ENCODE measurements at places on chromosomes 6 and 20. TPM values are rescaled to one million over a fixed set of nuclear protein-coding genes. Genes with fewer than 3 reads are reported as not detected.

The CD83 gene
- 19.9 TPM for total RNA-seq

DNA sequence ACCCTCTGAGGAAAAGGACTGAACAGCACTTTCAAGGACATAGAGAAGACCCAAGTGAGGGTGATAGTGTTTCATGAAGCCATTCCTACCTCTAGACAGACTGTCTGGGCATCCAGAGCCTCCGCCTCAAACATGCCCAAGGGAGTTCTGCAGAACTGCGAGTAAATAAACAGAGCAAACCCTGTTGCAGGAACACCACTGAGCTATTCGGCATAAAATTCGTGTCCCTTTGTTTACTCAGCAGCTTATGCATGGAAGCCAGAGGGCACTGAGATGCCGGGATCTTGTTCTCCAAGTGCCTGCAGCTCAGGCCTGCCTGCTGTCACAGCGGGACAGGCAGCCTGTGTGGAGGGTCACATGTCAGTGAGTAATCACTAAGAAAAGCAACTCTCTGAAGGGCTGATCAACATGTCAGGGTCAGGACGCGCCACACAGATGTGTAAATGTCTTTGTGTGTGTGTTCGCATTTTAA lies 164.9 kb upstream of the HEY2 start:
- H3K4me1 ChIP-seq: no peaks in the 10 kb centered on the region
- H3K4me3 ChIP-seq: no peak overlapping the region
- H3K36me3 ChIP-seq: no peaks in the 10 kb centered on the region
- no peak for DNase-seq

The ELOVL2 gene
- 0.07 TPM for total RNA-seq

The CRIP3 gene
- total RNA-seq: 0.82 TPM

DNA sequence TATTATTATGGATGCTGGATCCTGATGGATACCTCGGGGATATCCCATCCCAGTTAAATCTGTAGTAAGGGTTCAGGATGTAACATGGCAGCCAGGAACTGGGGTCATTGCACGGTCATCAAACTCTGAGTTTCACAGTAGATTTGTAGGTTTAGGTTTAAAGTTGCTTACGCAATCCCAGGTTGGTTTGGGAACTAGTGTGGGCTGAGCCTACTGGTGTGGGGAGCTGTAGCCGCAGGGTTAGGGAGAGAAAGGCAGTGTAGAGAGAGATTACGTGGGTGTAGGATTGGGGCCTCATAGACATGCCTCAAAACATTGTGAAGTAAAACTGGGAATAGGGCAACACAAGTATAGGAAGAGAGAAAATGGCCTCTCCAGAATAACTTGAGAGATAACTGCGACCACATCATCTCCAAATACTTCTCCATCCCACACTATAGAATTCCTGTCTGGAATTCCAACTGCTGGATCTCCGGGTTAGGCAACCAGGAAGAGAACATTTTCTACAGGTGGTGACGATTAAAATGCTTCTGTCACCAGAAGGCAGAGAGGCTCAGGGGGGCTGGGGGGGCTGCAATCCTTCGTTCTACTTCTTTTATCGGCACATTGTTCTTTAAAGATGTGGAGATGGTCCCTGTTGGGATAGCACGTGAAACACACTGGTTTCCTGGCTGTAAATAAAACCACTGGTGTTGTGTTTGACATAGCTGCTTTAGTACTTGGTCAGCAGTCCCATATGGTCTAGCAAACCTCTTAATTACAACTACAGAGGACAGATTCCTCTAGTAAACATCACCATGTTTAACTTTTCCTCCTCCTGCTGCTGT lies 44.9 kb upstream of the TMEM170B start:
- no peaks in the 10 kb centered on the region for H3K27me3 ChIP-seq
- DNase-seq: no peak
- H3K27ac ChIP-seq: no peak overlapping the region
- no peaks in the 10 kb centered on the region for H3K36me3 ChIP-seq
- H3K4me1 ChIP-seq: no peaks in the 10 kb centered on the region
- no peak overlapping the region for H3K4me3 ChIP-seq

DNA sequence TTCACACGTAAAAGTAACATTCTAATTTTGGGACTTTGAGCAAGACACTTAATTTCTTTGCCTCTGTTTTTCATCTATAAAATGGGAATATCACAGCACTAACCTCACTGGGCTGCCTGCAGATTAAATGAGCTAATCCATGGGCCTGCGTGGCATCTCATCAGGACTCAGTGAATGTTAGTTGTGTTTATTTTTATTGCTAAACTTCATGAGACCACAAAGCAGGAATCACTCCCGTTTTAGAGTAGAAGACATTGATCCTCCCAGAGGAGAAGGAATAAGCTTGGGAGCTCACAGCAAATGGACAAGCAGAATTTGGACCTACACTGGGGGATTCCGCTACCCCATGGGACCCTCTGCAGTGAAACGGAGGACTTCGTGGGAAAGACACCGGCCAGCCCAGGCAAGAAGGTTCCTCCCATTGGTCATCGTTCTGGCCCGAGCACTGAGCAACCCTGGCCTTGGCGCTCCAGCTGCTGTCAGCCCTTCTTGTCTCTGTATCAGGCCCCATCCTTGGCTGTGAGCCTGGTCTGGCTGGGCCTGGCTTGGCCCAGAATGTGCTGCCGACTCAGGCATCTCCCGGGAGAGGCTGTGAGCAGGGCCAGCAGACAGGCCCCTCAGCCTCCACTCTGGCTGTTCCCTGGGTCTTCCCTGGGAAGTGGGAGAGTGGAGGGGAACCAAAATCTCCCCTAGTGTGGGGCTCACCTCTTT lies 79.8 kb downstream of the NFATC2 start:
- peaks cover 32% of the 10 kb centered on the region for H3K36me3 ChIP-seq
- H3K27ac ChIP-seq: no peak overlapping the region
- peaks cover 32% of the 10 kb centered on the region for H3K4me1 ChIP-seq
- no peak for DNase-seq

DNA sequence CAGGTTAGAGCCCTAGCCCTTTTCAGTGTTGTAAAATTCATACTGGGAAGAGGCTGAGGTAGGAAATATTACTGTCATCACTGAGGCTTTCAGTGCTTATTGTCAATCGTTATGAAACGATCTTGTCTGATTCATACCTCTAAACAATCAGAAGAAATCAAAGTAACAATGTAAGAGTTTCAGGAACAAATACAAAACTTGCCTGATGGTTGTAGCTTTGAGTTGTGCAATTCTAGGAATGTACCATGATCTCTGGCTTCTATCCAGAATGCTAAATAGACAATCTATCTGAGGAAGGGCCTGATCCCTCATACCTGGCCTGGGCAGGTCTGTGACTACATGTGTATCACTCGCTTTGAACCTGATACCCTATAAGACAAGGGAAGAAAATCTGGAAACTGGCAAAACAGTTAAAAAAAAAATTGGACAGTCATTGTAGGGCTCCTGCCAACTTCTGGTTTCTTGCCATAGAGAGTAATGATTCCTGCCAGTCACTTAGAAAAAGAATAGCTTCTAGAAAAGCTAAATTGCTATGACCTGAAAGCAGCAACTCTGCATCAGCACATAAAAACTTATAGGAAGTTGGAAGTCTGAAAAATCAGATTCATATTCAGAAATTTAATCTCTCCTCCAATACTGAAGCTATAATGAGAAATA lies 234.7 kb downstream of the BTBD9 start:
- H3K36me3 ChIP-seq: no peaks in the 10 kb centered on the region
- no peaks in the 10 kb centered on the region for H3K27me3 ChIP-seq
- no peak overlapping the region for H3K4me3 ChIP-seq
- peak overlapping the region; percentile 49 for H3K27ac ChIP-seq
- peaks cover 25% of the 10 kb centered on the region for H3K4me1 ChIP-seq

The NCR2 gene
- not detected for total RNA-seq

- H3K27me3 ChIP-seq: no peaks in the 10 kb centered on the region
- no peak overlapping the region for H3K27ac ChIP-seq
- no peak overlapping the region for H3K4me3 ChIP-seq
- DNase-seq: no peak
- H3K4me1 ChIP-seq: no peaks in the 10 kb centered on the region
Measured at GRCh38 chr6:85157311-85157710, 292.6 kb upstream of the NT5E start.

The SPACA1 gene
- not detected for total RNA-seq

GRCh38 chr6:6699741-6700367 lies 111.3 kb downstream of the LY86 start:
- no peak overlapping the region for H3K4me3 ChIP-seq
- DNase-seq: no peak
- peaks cover 22% of the 10 kb centered on the region for H3K27me3 ChIP-seq
- no peak overlapping the region for H3K27ac ChIP-seq

The HUS1B gene
- total RNA-seq: 0.89 TPM

DNA sequence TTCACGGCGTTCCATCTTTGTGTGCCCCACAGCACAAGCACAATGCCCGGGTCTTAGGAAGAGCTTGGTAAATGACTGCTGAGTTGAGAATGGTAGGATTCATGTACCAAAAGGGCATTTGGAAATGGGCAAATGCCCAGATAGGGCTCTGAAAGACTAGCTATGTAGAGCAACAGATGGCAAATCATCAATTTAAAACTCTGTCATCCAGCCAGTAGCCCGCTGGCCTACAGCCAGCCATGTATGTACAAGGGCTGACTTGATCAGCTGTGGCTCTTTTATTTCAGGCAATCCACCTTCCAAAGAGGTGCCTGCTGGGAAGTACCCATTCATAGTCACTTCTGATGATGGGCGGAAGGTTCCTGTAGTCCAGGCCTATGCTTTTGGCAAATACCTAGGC lies 35.1 kb downstream of the NT5E start:
- H3K4me3 ChIP-seq: no peak overlapping the region
- H3K27me3 ChIP-seq: no peaks in the 10 kb centered on the region
- peaks cover 8% of the 10 kb centered on the region for H3K4me1 ChIP-seq
- no peaks in the 10 kb centered on the region for H3K36me3 ChIP-seq
- H3K27ac ChIP-seq: no peak overlapping the region

GRCh38 chr6:167543602-167544497 lies 219.0 kb downstream of the TTLL2 start:
- no peak for DNase-seq
- no peaks in the 10 kb centered on the region for H3K27me3 ChIP-seq
- H3K27ac ChIP-seq: no peak overlapping the region
- H3K4me3 ChIP-seq: no peak overlapping the region
- no peaks in the 10 kb centered on the region for H3K36me3 ChIP-seq

The SYNDIG1 gene
- total RNA-seq: not detected

- H3K27ac ChIP-seq: no peak overlapping the region
- no peaks in the 10 kb centered on the region for H3K36me3 ChIP-seq
- H3K4me1 ChIP-seq: no peaks in the 10 kb centered on the region
- no peak for DNase-seq
- H3K4me3 ChIP-seq: no peak overlapping the region
- no peaks in the 10 kb centered on the region for H3K27me3 ChIP-seq
Measured at GRCh38 chr20:40769677-40770285, 80.7 kb upstream of the MAFB start.

The SNAP25 gene
- 6.9 TPM for total RNA-seq

DNA sequence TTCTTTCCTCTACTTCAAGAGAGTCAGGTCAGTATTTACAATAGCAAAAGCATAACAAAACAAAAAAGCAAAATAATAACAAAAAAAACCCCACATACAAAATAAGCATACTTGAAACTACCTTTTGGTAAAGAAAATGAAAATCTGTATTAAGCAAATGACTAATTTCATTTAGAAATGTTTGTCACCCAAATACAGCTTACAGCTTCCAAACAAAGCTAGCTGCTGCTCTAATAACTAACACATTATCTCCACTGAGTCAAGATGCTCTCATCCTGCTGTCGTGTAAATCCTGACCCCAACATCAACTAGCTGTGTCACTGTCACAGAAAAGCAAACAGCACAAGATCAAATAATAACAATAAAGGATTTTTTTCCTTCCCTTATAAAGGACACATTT lies 21.7 kb downstream of the MAP7 start:
- no peak overlapping the region for H3K27ac ChIP-seq
- peaks cover 22% of the 10 kb centered on the region for H3K27me3 ChIP-seq
- no peak overlapping the region for H3K4me3 ChIP-seq
- H3K4me1 ChIP-seq: peaks cover 21% of the 10 kb centered on the region

The RIMS4 gene
- 0.05 TPM for total RNA-seq

The SIM1 gene
- total RNA-seq: not detected

The PPP1R14C gene
- total RNA-seq: 1.8 TPM

The C6orf120 gene
- total RNA-seq: 13.3 TPM

GRCh38 chr6:38852215-38852614 lies 137.1 kb downstream of the DNAH8 start:
- peaks cover 2% of the 10 kb centered on the region for H3K4me1 ChIP-seq
- H3K36me3 ChIP-seq: no peaks in the 10 kb centered on the region
- no peak overlapping the region for H3K4me3 ChIP-seq

The TAB2 gene
- total RNA-seq: 118 TPM

The GNMT gene
- 0.69 TPM for total RNA-seq

Measured in activated T-cell treated with anti-CD3 and anti-CD28 coated beads, Interleukin-2, amount 50 U/mL, for 72 hours (primary cell).